Activated T-cell treated with anti-CD3 and anti-CD28 coated beads, Interleukin-2, amount 50 U/mL, for 72 hours (primary cell): ENCODE measurements at places on chromosomes 2 and 18. TPM values are rescaled to one million over a fixed set of nuclear protein-coding genes. Genes with fewer than 3 reads are reported as not detected.

The KCNS3 gene
- total RNA-seq, result not detected

The SH2D6 gene
- total RNA-seq, result 3.2 TPM

The CXCR2 gene
- total RNA-seq, result 0.25 TPM

GRCh38 chr2:45836316-45836715 is 184.8 kb downstream of the PRKCE start:
- peaks cover 1% of the 10 kb centered on the region for H3K36me3 ChIP-seq
- no peak overlapping the region for H3K4me3 ChIP-seq
- no peak overlapping the region for H3K27ac ChIP-seq

DNA sequence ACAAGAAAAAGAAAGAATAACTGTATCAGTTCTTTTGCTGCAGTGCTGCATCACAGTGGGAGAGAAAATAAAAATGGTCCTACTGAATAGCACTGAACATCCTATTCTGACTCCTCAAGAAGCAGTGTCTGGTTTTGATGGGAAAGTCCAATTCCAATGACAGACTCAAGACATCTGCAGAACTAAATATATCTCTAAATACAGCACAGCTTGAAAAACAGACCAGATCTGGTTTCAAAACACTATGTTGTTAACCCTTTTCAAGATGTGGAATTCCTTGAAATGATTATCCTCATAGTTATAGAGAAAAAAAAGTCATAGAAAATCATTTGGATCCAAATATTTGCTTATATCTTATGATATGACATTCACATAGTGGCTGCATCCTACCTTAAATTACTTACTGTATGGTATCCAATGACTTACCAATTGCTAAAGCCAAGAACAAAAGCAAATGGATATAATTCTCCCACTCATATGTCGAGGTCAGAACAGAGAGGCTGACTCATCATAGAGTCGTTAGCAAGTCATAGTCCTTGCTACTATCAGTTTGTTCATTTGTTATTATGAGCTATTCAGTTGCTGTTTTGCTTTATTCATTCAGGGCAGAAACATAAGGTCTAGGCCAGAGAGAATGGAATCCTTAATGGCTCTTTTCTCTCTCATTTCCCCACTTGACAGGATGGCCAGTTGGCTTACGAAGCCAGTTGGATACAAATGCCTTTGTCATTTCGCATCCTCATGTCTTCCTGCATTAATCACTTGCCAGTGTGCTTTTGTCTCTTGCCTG is 62.5 kb upstream of the ACVR2A start:
- no peak overlapping the region for H3K4me3 ChIP-seq
- H3K4me1 ChIP-seq, result peaks cover 4% of the 10 kb centered on the region
- no peak overlapping the region for H3K27ac ChIP-seq

DNA sequence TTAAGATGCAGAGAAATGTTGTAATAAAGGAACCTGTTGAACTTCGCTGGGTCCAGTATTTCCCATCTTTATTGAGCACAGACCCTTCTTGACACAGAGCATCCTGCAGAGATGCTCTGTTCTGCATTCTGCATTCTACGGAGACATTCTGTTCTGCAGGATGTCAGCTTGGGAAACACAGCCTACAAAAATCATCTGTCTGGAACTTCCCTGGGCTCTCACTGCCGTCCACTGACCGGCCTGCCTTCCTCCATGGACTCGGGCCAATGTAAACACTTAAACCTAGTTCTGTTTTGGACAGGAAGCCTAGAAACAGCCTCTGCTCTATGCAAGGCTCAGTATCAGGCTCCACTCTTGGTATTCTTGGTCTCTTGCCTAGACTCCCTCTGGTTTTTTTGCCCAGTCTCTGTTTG is 90.0 kb upstream of the PPP1CB start:
- H3K27me3 ChIP-seq, result no peaks in the 10 kb centered on the region
- peaks cover 2% of the 10 kb centered on the region for H3K36me3 ChIP-seq
- no peak overlapping the region for H3K4me3 ChIP-seq
- DNase-seq, result no peak
- H3K4me1 ChIP-seq, result peaks cover 17% of the 10 kb centered on the region

- DNase-seq, result no peak
- no peak overlapping the region for H3K4me3 ChIP-seq
- H3K4me1 ChIP-seq, result no peaks in the 10 kb centered on the region
- no peaks in the 10 kb centered on the region for H3K36me3 ChIP-seq
- no peaks in the 10 kb centered on the region for H3K27me3 ChIP-seq
- no peak overlapping the region for H3K27ac ChIP-seq
These were observed 501.8 kb downstream of the EIPR1 start for GRCh38 chr2:2875831-2876230.

- H3K27me3 ChIP-seq, result no peaks in the 10 kb centered on the region
- no peaks in the 10 kb centered on the region for H3K4me1 ChIP-seq
- no peak overlapping the region for H3K27ac ChIP-seq
- no peak for DNase-seq
- no peak overlapping the region for H3K4me3 ChIP-seq
These were observed 75.5 kb upstream of the SPTBN1 start for GRCh38 chr2:54380670-54381069.
